ENCODE measurements at places on chromosomes 3 and 15.

DNA sequence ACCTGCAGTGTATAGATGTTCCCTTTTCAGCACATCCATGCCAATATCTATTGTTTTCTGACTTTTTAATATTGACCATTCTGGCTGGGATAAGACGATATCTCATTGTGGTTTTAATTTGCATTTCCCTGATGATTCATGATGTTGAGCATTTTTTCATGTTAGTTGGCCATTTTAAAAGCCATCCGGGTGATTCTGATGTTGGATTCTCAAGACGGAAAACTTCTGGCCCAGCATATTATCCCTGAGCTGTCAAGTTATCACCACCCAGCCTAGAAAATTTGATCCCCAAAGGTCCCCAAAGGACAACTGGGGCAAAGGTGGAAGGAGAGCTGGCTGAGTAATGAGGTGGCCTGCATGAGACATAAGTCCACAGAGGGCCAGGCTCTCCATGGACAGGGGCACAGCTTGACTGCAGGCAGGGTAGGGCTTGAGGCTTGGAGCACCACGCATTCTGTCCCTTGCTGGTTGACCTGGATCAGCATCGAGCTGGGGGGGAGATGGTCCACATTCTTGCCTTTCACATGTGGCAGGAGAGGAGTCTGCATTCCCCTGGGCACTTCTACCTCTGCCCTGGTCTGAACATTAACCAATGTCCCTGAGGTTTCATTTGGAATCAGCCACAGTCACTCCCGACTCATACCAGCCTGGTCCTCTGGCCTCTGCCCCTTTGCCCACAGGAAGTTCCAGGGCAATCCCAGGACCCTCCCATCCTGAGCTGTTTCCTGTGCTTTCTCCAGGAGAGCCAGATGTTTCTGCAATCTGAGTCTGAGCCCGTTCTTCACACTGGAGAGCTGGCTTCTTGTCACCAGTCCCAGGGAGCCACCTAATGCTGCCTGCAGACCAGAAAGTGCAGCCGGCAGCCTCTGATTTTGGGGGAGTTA is 69.2 kb downstream of the ISG20 start:
- H3K27ac ChIP-seq, result no peak overlapping the region
- H3K4me3 ChIP-seq, result no peak overlapping the region
- no peak for DNase-seq
- H3K36me3 ChIP-seq, result no peaks in the 10 kb centered on the region
- H3K27me3 ChIP-seq, result peaks cover 16% of the 10 kb centered on the region

DNA sequence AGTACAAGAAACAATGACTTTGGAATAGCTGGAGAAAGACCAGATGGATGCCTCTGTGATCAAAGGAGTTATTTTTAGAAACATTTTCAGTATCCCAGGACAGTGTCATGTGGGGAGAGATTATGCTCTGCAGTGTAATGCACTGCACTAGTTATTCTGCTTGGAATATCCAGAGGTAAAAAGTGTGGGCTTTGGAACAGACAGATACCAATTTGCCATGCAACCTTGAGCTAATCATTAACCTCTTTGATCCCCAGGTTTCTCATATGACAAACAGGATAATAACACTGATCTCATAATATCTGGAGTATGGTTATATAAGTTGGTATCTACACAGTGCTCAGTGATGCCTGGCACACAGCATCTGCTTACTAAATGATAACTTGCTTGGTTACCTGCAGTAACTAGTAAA is 12.2 kb upstream of the SLC7A14 start:
- no peaks in the 10 kb centered on the region for H3K36me3 ChIP-seq
- no peak overlapping the region for H3K27ac ChIP-seq
- H3K27me3 ChIP-seq, result no peaks in the 10 kb centered on the region
- no peaks in the 10 kb centered on the region for H3K4me1 ChIP-seq

GRCh38 chr3:191889756-191890155 is 428.8 kb downstream of the PYDC2 start:
- H3K36me3 ChIP-seq, result no peaks in the 10 kb centered on the region
- H3K27ac ChIP-seq, result no peak overlapping the region
- no peaks in the 10 kb centered on the region for H3K4me1 ChIP-seq
- DNase-seq, result no peak

GRCh38 chr3:172530101-172530561 is 6.9 kb upstream of the TNFSF10 start:
- no peaks in the 10 kb centered on the region for H3K27me3 ChIP-seq
- DNase-seq, result no peak
- no peak overlapping the region for H3K4me3 ChIP-seq
- H3K4me1 ChIP-seq, result peaks cover 23% of the 10 kb centered on the region
- no peak overlapping the region for H3K27ac ChIP-seq

GRCh38 chr15:93033434-93034045 is 55.5 kb downstream of the RGMA start:
- no peak for DNase-seq
- H3K27me3 ChIP-seq, result no peaks in the 10 kb centered on the region
- peaks cover 26% of the 10 kb centered on the region for H3K4me1 ChIP-seq
- no peaks in the 10 kb centered on the region for H3K36me3 ChIP-seq
- H3K27ac ChIP-seq, result no peak overlapping the region

GRCh38 chr15:22980189-22981050 is at the start of gene CYFIP1:
CYFIP1 (minus strand) TSS chr15:22980368; CDS start chr15:22947285, 33,083 bp downstream.
- H3K4me1 ChIP-seq, result peaks cover 4% of the 10 kb centered on the region
- no peaks in the 10 kb centered on the region for H3K27me3 ChIP-seq
- DNase-seq, result peak; percentile 9
- peak within 1 kb of the TSS; percentile 78 for H3K4me3 ChIP-seq
- H3K36me3 ChIP-seq, result no peaks in the 10 kb centered on the region

DNA sequence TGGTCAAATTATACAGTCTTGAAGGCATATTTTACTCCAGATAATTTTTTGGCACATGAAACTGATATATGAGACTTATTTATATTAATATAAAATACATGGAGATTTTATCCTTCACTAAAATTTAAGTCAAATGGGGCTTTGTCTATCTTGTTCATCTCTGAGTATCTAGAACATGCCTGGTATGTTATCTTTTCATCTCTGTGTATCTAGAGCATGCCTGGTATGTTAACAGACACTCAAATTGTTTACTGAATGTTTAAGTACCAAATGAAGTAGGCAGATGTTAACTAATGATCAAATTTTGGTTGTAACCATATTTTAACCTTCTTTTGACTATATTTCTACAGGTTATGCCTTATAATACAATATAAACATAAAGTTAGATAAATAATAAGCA is 7.7 kb downstream of the GTF2A2 start:
- no peak overlapping the region for H3K27ac ChIP-seq
- DNase-seq, result no peak
- no peak overlapping the region for H3K4me3 ChIP-seq

GRCh38 chr15:50289749-50290148 is 24.2 kb upstream of the HDC start:
- no peak overlapping the region for H3K27ac ChIP-seq
- H3K27me3 ChIP-seq, result no peaks in the 10 kb centered on the region
- H3K36me3 ChIP-seq, result no peaks in the 10 kb centered on the region
- DNase-seq, result no peak
- H3K4me3 ChIP-seq, result no peak overlapping the region

GRCh38 chr3:197283045-197283444 is 15.4 kb downstream of the DLG1 start:
- H3K4me1 ChIP-seq, result peaks cover 10% of the 10 kb centered on the region
- peaks cover 28% of the 10 kb centered on the region for H3K36me3 ChIP-seq
- DNase-seq, result no peak
- H3K27me3 ChIP-seq, result no peaks in the 10 kb centered on the region

DNA sequence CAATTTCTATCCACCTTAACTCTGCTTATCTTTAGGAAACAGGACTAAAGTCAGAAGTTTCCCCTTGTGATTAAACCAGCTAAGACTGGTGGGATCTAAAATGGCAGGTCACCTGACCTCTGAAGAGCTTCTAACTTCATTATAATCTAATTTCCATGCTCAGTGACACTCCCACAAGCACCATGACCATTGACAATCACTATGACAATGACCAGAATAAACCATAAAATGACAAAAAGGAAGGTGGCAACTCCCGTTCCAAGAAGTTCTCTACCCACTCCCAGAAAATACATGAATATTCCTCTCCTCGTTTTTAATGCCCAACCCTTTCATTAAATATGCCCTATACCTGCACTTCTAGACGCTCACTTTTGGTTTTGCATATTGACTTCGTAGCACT is 471.2 kb upstream of the CCDC54 start:
- no peak overlapping the region for H3K4me3 ChIP-seq
- no peaks in the 10 kb centered on the region for H3K36me3 ChIP-seq
- no peak for DNase-seq
- no peaks in the 10 kb centered on the region for H3K4me1 ChIP-seq
- no peak overlapping the region for H3K27ac ChIP-seq
- no peaks in the 10 kb centered on the region for H3K27me3 ChIP-seq

DNA sequence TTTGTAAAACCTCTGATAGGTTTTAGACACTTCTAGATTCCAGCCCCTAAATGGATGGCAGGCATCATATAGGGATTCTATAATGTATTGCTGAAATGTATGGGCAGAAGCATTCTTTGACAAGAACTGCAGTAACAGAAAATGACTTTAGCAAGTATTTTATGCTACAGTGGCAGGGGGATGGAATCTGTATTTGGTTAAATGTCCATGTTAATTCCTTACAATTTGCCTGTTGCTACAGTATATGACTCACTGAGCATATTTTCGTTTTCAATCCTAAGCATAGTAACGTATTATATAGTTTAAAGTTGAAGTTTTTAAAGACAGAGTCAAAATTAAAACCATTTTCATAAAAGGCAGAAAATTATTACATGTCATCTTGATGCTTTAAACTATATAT is 150.1 kb downstream of the MEX3B start:
- DNase-seq, result no peak
- H3K4me3 ChIP-seq, result no peak overlapping the region
- no peak overlapping the region for H3K27ac ChIP-seq
- no peaks in the 10 kb centered on the region for H3K27me3 ChIP-seq
- H3K36me3 ChIP-seq, result no peaks in the 10 kb centered on the region

DNA sequence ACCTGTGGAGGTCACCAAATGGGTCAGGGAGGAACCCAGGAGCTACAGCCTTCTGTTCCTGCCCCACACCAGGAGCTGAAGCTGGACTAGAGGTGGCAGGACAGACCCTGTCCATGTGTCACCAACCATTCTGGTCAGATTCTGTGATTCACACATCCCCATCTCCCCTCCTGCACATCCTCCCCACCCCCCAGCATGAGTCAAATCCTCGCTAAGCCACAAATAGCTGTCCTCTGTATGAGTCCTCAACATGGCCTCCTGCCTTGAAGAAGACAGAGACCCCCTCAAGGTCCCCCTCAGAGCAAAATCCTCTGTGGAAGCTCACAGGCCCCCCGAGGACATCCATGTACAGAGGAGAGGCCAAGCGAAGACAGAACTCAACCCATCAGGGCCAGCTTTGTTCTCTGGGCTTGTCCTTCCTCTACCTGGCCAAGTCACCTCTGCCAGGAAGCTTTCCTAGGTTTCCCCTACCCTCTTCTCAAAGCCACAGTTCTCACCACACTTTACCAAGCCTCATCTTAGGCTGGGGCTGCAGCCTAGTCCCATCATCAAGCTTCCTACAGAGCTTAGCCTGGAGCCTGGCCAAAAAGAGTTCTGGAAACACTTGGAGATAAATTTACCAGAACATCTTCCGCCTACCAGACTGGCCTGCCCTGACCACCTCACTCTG is 17.1 kb downstream of the CACNA2D2 start:
- H3K27ac ChIP-seq, result no peak overlapping the region
- no peaks in the 10 kb centered on the region for H3K36me3 ChIP-seq
- H3K4me3 ChIP-seq, result no peak overlapping the region
- no peaks in the 10 kb centered on the region for H3K27me3 ChIP-seq
- DNase-seq, result no peak
- H3K4me1 ChIP-seq, result peaks cover 12% of the 10 kb centered on the region

DNA sequence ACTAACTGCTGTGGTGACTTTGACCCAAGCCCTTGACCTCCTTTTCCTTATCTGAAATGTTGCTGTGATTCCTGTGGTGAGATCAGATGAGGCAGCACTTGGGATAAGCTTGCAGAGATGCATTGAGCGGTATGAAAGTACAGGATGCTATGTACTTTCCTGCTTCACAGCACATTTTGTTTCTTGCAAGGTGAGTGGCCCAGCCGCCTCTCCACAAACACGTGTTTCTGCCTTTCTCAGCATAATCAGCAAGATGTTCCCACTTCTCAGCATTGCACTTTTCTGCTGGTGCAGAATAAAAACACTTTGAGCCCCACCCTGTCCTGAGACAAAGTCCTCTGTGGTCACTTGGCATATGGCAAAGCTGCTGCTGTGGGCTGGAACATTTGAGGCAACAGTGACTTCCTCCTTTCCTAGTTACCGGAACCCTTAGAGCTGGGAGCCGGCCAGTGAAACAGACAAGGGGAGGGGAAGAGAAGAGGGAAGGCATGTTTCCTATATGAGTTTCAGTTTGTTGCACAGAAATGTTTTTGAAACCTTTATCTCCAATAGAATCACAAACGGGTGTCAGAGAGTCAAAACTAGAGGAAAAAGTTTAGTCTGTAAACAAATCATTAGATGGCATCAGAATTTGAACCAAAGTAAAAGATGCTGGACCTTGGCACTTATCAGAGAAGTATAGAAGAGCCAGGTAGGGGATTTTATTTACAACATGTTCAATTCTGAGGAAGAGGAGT is 5.0 kb downstream of the NUDT16 start:
- peaks cover 28% of the 10 kb centered on the region for H3K4me1 ChIP-seq
- no peak overlapping the region for H3K27ac ChIP-seq
- H3K36me3 ChIP-seq, result no peaks in the 10 kb centered on the region
- H3K4me3 ChIP-seq, result no peak overlapping the region
- no peaks in the 10 kb centered on the region for H3K27me3 ChIP-seq

DNA sequence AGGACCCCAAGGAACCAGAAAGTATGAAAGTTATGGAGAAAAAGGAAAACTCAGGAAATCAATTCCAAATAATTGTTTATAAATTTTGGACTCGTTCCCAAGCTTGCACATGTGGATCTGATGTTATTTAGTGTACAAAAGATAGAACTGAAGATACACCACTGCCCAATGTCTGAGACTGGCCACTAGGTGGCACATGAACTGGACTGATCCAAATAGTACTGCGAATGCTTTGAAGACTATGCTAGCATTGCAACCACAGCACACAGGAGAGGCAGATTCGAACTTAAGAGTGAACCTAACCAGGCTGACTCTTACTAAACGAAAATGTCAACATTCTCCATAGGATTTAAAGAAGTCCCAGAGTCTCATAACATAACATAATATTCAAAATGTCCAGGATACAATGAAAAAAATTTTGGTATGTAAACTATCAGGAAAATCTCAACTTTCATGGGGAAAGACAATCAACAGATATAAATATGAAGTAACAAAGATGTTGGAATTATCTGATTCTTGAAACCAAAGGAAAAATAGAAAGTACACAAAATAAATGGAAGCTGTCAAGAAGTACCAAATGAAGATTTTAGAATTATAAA is 596.7 kb downstream of the FGF12 start:
- H3K27ac ChIP-seq, result no peak overlapping the region
- no peak for DNase-seq
- H3K27me3 ChIP-seq, result no peaks in the 10 kb centered on the region
- no peaks in the 10 kb centered on the region for H3K36me3 ChIP-seq
- no peaks in the 10 kb centered on the region for H3K4me1 ChIP-seq
- H3K4me3 ChIP-seq, result no peak overlapping the region

- H3K4me3 ChIP-seq, result no peak overlapping the region
- H3K4me1 ChIP-seq, result no peaks in the 10 kb centered on the region
Measured at GRCh38 chr3:161914703-161915417, 418.3 kb downstream of the OTOL1 start.
